ENCODE measurements at places on chromosomes 7 and 10.

DNA sequence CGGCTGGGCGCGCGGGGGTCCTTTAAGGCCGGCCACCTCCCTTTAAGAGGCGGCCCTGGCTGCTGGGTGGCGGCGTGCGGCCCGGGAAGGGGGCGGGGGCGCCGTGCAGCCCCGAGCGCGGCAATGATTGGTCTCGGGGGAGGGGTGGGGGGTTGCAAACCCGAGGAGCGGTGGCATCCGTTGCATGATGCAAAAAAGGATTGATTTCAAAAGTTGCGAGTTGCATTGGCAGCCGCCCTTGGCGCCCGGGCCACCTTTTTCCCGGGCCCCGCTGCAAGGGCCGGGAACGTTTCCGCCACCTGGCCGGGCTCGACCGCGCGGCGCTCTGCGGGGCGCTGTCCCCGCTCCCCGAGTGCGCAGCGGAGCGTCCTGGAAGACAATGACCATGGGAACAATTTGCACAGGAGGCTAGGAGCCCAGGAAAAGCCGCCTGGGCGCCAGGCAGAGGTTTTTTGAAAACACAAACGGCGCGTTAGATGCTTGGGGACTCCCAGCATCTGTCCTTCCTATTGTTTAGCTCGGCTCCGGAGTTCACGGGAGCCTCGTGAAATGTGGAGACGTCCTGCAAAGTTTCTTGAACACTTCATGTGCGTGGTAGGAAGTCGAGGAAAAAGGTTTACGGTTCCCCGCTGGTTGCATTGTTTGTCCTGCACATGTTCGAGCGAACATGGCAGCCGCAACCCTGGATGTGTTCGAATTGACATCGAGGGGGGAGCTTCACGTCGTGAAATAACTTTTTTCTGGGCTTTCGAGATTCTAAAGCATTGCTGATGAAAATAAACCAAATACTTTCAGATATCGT, at the start of gene SEPHS1:
SEPHS1 (minus strand) TSS at position 78 of the 802 bp plus-strand sequence. CDS start 3,343 bp downstream, outside the sequence.
- peak; percentile 62 for DNase-seq

DNA sequence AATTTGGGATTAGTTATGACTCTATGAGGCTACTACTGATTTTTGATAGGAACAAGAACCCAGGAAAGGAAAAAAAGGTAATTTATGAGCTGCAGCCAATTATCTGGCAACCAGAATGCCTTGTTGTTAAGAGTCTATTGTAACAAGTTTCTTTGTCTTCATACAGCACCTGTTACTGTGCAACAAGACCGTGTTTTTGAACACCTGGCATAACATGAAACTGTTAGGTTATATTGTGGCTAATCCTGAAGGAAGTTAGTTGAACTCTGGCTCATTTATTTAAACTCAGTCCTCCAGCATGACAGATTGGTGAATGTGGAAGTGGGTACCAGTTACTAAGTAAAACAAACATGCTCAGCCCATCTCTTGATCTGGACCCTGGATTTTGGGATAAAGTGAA, 33.0 kb downstream of the RALA start:
- no peak for DNase-seq

DNA sequence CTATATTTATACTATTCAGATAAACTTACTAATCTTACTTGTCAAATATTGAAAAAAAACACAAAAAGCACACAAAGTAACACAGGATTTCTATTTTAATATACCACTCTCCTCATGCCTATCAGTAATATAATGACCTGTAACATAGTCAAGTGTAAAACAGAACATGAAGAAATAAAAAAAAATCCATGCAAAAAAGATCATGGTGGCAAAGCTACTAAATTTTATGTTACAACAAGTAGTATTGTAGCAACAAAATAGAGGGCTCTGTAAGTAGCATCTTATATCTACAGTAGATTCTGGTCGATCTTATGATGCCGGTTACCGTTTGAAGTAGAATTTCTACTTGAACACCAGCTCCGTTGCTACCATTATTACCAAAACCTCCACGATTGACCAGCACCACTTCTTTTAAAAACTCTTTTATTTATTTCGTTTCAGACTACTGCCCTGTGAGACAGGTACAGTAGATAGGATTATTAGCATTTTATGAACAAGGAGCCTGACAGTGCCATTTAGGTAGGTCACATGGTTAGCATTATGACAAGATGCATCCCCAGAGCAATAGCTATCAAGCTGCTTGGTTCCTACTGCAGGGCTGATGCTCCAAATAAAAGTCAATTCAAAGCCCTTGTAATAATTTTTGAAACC, 2.1 kb downstream of the CPED1 start:
- no peak for DNase-seq

- DNase-seq: no peak
Measured at GRCh38 chr7:123285076-123285700, 85.4 kb upstream of the SLC13A1 start.

All from RCC 7860 (cell line).